ENCODE measurements at places on chromosomes 7 and 10.

DNA sequence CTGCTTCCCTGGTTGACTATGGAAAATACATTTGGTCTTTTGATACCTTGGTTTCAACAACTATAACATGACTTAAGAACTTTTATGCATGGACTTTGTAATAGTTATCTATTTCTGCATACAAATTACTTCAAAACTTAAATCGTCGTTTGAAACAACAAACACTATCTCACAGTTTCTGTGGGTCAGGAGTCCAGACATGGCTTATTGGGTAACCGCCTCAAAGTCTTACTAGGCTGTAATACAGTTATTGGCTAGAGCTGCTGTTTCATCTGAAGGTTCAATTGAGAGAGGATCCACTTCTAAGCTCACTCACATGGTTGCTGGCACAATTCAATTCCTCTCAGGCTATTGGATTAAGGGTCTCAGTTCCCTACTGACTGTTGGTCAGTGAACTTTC, 135.1 kb downstream of the LYZL1 start:
- DNase-seq = no peak

- DNase-seq = no peak
These were observed 15.8 kb upstream of the SAMD8 start for GRCh38 chr10:75095631-75096030.

- DNase-seq = no peak
These were observed 621.3 kb downstream of the KCNMA1 start for GRCh38 chr10:77016278-77016815.

DNA sequence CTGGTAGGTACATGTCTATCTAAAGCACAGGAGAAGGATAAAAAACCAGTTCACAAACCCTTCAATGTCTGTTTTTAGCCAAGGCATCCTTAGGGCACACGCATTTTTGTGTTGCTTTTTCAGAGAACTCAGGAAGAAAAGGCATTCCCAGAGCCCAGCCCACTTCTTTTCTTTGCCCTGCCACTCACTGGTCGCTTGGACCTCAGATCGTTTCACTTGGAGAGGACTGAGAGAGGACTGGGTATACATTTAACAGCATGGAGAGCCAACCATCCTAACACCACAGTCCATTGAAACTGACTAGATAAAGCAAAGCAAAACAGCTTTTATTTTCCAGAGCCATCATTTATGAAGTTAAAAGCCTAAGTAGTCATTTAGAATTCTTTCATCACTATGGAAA, 194.2 kb downstream of the CAMK1D start:
- no peak for DNase-seq

GRCh38 chr7:102030696-102031095, 213.3 kb downstream of the CUX1 start:
- peak; percentile 81 for DNase-seq

DNA sequence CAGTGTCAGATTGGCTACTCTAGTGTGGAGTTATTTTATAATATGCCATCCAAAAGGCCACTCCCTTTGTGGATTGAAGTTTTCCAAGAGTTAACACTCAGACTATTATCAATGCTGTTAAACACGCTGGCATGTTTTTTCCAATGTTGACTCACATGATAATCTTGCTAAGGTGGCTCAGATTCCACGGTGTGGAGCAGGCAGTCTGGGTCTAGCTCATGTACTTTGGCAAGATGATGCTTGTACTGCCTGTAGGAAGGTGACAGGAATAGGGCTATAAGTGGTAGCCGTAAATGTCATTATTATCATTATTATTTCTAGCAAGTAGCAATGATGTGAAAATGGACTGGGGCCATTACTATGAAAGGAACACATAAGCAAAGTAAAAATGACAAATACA, 79.4 kb upstream of the TBX20 start:
- DNase-seq = no peak

DNA sequence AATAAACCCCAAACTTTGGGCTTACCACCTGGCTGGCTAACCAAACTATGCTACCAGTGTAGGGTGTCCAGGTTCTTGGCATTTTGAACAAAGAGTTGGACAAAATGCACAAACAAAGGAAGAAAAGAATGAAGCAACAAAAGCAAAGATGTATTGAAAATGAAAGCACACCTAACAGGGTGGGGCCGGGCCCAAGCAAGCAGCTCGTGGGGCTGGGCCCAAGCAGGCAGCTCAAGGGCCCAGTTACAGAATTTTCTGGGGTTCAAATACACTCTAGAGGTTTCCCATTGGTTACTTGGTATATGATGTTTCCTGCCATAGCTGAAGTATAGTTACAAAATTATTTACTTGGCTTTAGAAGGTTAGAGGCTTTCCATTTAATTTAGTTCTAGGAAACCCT, 15.7 kb downstream of the ACADSB start:
- no peak for DNase-seq

- DNase-seq = no peak
These were observed 303.7 kb downstream of the INHBA start for GRCh38 chr7:41399171-41399570.

- DNase-seq = no peak
These were observed 13.1 kb upstream of the CUX1 start for GRCh38 chr7:101804088-101804963.

DNA sequence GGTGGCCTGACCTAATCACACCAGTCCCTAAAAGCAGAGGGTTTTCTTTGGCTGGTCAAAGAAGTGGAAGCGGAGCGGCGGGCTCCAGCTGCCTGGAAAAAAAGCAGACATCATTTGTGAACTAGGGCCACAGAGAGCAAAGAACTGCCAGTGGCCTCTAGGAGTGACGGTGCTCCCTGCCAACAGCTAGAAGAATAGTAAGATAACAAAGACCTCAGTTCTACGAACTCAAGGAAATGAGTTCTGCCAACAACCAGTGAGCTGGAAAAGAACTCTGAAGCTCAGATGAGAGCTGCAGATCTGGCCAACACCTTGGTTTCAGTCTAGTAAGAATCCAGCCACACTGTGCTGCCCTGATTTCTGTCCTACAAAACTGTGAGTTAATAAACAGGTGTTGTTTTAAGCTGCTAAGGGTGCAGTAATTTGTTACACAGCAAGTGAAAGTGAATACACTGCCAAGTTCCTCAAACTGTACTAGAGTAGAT, 178.0 kb downstream of the SRPK2 start:
- peak; percentile 72 for DNase-seq

- DNase-seq = no peak
These were observed 715.7 kb upstream of the SORCS1 start for GRCh38 chr10:107880185-107880584.

GRCh38 chr7:132504071-132504470, 72.2 kb downstream of the PLXNA4 start:
- DNase-seq = no peak

DNA sequence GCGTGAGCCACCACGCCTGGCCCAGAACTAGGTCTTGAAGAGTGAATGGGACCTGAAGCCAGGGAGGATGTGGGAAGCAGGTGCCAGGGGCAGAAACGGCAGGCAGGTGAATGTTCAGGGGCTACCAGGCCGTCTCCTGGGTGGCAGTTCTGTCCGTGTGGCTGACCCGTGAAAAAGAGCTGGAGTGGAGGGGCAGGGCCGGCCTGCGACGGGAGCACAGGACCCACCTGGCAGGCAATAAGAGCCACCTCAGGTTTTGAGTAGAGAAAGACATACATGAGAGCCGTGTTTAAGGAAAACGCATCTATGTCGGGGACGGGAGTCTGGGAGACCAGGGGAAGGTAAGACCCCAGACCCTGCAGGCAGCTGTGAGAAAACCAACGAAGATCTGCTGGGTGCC, 70.7 kb upstream of the ATP6V0A4 start:
- no peak for DNase-seq

- DNase-seq = no peak
These were observed 591.9 kb upstream of the IGFBP3 start for GRCh38 chr7:46512891-46513413.

GRCh38 chr10:60906411-60906810, 37.6 kb downstream of the RHOBTB1 start:
- no peak for DNase-seq

GRCh38 chr10:62063795-62064472, 162.4 kb downstream of the ARID5B start:
- DNase-seq = no peak

- DNase-seq = peak; percentile 97
These were observed 277.6 kb downstream of the GATA3 start for GRCh38 chr10:8331896-8332729.

DNA sequence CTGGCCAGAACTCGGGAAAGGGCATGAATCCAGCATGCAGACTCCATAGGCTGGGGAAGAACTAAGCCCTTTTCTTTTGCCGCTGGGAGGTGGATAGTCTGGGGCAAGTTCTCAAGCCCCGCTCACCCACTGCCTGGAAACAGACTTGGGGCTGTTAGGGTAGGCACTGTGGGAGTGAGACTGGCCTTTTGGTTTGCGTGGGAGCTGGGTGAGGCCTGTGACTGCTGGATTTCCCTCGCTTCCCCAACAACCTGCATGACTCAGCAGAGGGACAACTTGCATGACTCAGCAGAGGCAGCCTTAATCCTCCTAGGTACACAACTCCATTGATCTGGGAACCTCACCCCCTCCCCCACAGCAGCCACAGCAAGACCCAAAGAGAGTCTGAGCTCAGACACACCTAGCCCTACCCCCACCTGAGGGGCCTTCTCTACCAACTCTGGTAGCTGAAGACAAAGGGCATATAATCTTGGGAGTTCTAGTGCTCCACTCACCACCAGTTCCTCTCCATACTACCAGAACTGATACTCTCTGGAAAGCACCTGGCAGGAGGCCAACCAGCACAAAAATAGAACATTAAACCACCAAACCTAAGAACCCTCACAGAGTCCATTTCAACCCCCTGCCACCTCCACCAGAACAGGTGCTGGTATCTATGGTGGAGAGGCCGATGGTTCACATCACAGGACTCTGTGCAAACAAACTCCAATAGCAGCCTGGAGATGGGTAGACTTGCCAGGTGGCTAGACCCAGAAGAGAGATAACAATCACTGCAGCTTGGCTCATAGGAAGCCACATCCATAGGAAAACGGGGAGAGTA, 81.4 kb upstream of the LAMB4 start:
- DNase-seq = peak; percentile 97

DNA sequence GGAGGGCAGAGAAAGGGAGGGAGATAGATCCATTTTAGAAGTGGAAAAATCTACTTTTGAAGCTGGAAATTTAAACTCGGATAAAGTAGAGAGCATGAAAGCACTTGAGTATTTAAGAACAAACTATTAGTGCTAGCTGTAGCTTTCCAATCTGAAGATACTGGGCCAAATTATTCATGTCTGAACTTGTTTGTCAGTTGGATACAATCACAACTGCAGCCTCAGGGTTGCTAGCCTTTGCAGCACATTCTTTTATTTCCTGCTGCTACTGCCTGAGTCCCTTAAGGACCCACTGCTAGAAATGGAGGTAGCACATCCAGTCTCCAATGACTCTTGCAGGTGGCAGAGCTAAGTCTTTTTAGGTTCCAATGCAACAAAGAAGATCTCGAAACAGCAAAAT, 8.3 kb upstream of the SLC25A13 start:
- DNase-seq = no peak

- no peak for DNase-seq
These were observed 202.1 kb downstream of the TMEM26 start for GRCh38 chr10:61251089-61251488.

DNA sequence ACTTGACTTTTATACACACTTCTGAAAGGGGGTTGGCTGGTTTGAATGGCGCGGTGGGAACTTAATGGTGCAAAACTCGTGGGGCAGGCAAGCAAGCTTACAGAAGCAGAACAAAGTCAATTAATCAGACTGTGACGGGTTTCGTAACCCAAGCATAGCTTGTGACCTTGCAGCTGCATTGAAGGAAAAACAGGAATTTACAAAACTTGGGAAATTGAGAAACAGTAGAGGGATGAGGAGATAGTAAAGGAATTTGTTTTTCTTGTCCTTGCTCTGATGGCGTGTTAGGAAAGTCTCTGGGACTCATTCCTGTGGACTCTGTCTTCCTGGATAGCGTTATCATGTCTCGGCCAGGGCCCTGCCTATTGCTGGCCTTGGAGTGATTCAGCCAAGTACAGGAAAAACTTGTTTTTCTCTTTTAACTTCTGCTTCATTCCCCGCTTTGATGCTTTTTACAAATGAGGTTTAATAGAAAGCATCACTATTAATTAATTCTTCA, 220.0 kb upstream of the KCND2 start:
- no peak for DNase-seq

DNA sequence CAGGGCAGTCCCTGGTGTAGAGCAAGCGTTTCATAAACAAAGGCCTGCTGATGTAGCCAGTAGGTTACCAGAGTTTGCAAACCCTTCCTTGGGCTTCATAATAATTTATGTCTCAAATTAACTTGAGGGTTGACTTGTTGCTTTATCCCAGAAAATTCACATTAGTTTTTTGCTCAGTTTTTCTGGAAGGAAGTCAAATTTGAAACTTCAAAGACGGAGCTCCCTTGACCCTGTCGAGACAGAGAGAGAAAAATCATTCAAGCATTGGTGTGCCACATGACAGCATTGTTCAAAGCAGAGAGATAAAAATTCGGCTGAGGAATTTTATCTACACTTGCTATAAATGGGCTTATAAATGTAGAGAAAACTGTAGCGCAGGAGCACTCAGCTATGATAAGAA, 627.7 kb downstream of the TNS3 start:
- DNase-seq = no peak

GRCh38 chr10:130194194-130194990, 58.2 kb downstream of the GLRX3 start:
- DNase-seq = no peak

DNA sequence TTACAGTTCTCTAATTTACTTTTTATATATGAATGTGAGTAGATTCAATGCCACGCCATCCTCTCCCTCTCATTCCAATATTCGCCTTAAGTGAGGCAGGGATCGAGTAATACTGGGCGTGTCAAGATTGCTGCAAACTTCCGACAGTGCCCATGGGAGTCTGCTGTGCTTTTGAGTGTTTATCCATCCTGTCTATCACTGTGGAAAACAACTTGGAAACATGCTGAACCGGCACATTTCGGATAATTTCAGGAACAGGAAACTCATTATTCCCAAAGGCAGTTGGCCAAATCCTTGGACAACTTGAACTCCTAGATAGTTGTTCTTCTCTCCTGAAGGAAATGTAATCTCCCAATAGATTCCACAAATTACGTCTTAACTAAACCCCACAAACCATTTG, 28.5 kb downstream of the PIP4K2A start:
- DNase-seq = no peak

- DNase-seq = no peak
These were observed 27.1 kb downstream of the NMT2 start for GRCh38 chr10:15141136-15142054.
